ENCODE measurements at places on chromosomes 11 and 22.
A peak's percentile ranks its signal among the peaks of the same experiment; 100 is the strongest.

DNA sequence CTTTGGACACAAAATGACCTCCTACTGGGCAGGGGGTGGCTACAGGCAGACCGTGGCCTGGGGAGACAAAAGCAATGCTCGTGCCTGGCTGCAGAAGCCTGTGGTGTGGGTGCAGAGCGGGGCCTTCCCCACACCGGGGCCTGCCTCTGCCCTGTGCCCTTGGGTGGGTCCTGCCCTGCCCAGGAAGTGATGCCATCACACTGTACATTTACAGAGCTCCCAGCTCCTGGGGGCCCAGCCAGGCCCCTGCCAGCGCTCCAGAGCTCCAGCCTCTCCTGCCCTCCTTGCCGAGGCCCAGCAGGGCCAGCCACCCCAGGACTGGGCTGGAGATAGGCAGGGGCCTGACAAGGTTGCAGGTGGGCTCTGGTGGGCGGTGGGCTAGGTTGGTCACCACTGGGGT lies 40.1 kb downstream of the MUC5B start:
- DNase-seq = no peak

DNA sequence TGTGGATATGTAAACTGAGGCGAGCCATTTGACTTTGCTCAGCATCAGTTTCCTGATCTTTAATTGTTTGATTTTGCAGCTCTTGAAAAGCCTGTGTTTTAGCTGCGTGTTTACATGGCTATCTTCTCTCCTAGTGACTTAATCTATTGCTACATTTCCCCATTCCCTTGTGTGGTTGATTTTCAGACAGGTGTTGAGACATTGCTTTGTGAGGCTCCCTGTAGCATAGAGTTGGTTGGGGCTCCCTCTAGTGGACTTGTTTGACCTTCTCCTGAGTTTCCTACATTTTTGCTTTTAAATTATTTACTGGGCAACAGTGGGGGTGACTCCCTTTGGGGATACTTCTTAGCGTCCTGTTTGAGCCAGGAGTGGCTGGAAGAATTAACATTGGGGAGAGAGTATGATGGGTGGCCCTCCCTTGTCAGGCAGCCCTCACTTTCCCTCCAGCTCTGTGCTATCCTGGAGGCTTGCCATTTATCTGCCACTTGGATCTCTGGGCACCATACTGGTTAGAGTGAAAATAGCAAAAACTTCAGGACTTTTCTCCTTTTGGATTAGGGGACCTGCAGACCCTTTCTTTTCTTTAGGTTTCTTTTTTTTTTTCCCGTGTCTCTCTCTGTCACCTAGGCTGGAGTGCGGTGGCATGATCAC lies 9.2 kb upstream of the CBL start:
- DNase-seq = peak; percentile 83

DNA sequence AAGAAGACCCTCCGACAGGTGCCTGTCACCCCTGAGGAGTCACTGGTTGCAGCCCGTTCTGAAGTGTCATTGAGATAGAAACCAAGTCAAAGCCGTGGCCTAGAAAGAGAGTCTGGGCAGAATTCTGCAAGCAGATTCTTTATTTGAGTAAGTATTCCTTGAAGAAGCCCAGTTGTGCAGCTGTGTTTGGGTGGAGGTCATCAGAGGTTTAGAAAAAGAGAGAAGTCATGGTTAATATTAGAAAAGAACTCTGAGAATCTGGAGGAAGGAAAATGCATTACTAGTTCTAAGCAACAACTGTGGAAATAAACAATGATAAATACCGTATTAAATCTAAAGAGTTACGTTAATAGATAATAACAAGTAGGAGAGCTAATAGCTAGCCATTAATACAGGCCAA lies 118.8 kb upstream of the KIRREL3 start:
- no peak for DNase-seq

- no peak for DNase-seq
These were observed 3.7 kb upstream of the CLCF1 start for GRCh38 chr11:67376873-67377808.

Data from H7 (cell line).